Activated CD4-positive, alpha-beta T cell treated with anti-CD3 and anti-CD28 coated beads, Interleukin-2, amount 10 ng/mL, durations not matched to agents 7 days and 5 days (primary cell): ENCODE measurements at places on chromosomes 12 and 14.
A peak's percentile ranks its signal among the peaks of the same experiment; 100 is the strongest.

GRCh38 chr12:108401964-108402363 lies 62.9 kb upstream of the CMKLR1 start:
- DNase-seq = no peak

GRCh38 chr14:61438860-61439765 lies 117.7 kb downstream of the PRKCH start:
- DNase-seq = peak; percentile 60

GRCh38 chr14:50397390-50398188 lies 908 bp upstream of the CDKL1 start:
- DNase-seq = no peak

GRCh38 chr12:18629445-18629844 lies 108.4 kb downstream of the PLCZ1 start:
- no peak for DNase-seq

GRCh38 chr12:46983959-46984841 lies 95.2 kb upstream of the PCED1B start:
- peak; percentile 45 for DNase-seq

GRCh38 chr14:90523544-90523943 lies 126.7 kb downstream of the CALM1 start:
- no peak for DNase-seq

GRCh38 chr12:11763760-11764520 lies 114.5 kb downstream of the ETV6 start:
- DNase-seq = no peak
